ENCODE measurements at places on chromosomes 5 and 9. TPM values are rescaled to one million over a fixed set of nuclear protein-coding genes. Genes with fewer than 3 reads are reported as not detected.

Gene HDAC3
- 51.2 TPM for total RNA-seq

Gene SEMA4D
- total RNA-seq, result 35.8 TPM

Gene HMCN2
- 6.0 TPM for total RNA-seq

Gene TRPM3
- 207 TPM for total RNA-seq

Gene NUTM2G
- total RNA-seq, result not detected

Gene EMB
- total RNA-seq, result 17.9 TPM

Gene TMEM141
- 31.1 TPM for total RNA-seq

Gene EIF4E1B
- total RNA-seq, result 0.55 TPM

Gene ZBED3
- total RNA-seq, result 7.3 TPM

Gene TXN
- 47.2 TPM for total RNA-seq

Gene DMAC1
- 16.5 TPM for total RNA-seq

Gene SCGB3A1
- total RNA-seq, result 2.2 TPM

Gene EPB41L4A
- 39.2 TPM for total RNA-seq
